HTR-8/SVneo (cell line): ENCODE measurements at places on chromosomes 5 and 9.

GRCh38 chr9:106283769-106284168, 579.2 kb upstream of the ZNF462 start:
- no peak for DNase-seq

- peak; percentile 5 for DNase-seq
Observed at GRCh38 chr9:41229408-41230401, 40.6 kb upstream of the ZNG1F start.

DNA sequence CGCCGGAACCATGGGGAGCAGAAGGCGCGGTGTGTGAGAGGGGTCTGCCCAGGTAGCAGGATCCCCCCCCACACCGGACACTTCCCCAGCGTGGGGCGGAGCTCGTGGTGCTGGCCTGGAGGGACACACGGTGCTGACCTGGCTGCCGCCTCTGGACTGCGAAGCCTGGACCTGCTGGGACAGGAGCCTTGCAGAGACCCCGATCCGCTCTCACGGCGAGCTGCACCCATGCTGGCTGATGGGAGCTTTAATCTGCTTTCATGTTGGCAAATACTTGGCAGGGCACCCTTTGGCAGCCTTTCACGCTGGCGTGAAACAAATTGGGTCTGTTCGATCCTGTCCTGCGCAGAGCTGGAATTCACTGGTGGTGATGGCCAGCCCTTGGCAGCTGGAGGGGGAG, 7.4 kb downstream of the NKD2 start:
- no peak for DNase-seq

DNA sequence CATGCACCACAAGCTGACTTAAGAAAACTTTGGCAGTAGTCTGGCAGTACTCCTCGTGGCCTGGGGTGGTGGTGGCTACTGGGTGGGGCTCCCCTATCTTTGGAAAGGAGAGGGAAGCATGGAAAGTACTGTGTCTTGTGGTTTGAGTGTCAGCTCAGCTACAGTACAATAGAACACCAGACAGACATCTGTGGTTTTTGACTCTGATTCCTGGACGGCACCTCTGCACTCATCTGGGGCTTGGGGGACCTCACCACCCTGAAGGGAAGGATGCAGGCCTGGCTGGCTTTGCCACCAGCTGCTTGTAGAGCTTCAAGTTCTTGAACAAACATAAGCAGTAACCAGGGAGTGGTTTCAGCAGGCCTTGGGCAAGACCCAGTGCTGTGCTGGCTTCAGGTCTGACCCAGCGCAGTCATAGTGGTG, 40.6 kb downstream of the TNFSF8 start:
- DNase-seq: no peak

- DNase-seq: no peak
Observed at GRCh38 chr9:87290241-87291052, 207.2 kb upstream of the DAPK1 start.

DNA sequence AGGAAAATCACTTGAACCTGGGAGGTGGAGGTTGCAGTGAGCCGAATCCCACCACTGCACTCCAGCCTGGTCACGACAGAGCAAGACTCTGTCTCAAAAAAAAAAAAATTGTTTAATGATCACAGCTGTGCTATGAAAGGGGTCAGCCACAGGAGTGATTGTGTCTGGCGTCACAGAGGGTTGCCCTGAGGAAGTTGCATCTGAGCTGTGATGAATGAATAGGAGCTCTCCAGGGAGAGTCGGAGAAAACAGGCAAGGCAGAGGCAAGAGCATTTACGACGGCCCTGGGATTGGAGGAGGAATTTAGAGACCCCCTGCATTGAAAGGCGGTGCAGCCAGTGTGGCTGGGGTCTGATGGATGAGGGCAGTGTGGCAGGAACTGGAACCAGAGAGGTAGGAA, 25.1 kb downstream of the NAIF1 start:
- no peak for DNase-seq

DNA sequence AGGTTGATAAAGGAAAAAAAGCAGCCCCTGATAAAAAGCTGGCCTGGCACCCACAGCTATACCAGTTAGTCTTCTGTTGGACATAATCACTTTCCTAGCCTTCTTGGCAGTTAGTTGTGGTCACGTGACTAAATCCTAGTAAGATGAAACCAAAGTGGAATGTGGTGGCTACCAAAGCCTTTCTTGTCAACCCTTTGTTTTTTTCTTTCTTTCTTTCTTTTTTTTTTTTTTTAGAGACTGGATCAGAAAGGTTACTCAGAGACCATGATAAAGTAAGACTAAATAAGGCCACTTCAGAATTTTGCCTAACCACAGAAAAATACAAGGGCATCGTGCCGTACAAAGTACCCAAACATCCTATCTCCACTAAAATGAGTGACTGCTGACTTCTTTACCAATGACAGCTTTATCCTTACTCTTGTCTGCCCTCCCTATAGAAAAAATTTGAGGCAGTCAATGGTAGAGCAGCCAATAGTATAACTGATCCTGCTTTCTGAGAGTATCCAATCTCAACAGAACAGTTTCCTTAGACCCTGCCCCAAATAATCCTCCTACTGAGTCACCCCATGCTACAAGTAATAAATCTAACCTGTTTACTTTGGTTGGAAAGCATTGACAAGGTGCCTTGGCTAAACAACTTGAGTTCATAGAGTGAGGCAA, 14.2 kb upstream of the KIF27 start:
- peak; percentile 42 for DNase-seq

DNA sequence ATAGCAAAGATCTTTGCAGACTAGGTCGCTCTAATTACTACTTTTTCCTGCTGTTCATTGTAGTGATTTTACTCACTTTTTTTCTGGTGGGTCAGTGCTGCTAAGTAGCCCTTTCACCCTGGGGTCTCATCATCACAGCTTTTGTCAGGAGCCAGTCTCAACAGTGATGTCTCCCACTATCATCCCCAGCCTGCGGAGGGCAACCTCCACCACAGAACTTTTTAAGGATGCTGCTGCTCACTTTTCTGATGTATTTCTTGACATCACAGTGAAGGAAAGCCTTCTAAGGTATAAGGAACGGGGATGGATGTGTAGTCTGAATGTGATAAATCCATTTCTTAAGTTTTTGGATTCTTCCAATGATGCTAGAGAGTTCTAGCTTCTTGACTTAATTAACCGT, 242.5 kb upstream of the RIOK2 start:
- DNase-seq: no peak

- DNase-seq: no peak
Observed at GRCh38 chr9:118009614-118010013, 305.4 kb downstream of the TLR4 start.

DNA sequence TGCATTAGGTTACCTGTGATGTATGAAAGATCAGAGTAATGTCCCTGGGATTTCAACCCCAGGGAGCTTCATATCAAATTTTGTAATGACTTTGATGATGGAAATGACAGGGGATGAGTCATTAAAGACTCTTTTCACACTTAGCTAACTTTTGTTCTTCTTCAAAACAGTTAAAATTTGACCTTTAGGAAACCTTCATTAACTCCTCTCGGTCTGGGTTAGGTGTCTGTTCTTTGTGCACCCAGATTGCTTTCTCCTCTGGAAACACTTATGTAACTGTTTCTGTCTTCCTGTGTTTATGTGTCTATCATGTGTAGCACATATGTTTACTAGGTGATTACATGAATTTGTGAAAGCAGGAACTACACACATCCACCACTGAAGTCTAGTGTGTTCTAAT, 1.6 kb downstream of the SRFBP1 start:
- no peak for DNase-seq

DNA sequence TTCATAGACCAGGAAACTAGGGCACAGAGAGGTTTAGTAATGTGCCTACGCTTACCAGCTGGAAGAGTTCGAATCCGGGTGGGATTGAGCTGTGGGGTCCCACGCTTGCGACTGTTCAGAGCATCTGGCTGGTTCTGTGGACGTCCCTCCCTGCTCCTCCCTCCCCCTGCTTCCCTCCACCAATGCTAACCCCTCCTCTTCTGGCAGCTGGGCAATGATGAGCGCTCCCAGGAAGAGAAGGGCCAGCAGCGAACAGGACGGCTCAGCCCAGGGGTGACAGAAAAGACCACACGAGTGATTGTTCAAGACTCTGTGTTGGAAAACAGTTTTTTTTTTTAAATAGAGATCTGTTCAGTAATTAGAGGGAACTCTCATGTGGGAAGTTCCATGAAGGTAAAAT, 6.9 kb downstream of the FAM163B start:
- no peak for DNase-seq

DNA sequence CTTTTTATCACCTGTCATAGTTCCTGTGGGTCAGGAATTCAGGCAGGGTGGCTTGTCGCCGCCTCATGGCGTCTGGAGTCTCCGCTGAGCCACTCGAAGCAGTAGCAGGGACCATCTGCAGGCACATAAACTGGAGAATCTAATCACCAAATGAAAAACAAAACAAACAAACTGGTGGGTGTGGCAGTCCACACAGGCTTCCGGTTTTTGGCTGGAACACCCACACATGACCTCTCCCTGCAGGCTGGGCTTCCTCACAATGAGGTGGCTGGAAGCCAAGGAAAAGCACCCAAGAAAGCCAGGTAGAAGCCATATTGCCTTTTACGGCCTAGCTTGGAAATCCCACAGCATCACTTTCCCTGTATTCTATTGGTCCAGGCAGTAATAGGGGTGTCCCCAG, 197.0 kb downstream of the SYK start:
- DNase-seq: no peak

DNA sequence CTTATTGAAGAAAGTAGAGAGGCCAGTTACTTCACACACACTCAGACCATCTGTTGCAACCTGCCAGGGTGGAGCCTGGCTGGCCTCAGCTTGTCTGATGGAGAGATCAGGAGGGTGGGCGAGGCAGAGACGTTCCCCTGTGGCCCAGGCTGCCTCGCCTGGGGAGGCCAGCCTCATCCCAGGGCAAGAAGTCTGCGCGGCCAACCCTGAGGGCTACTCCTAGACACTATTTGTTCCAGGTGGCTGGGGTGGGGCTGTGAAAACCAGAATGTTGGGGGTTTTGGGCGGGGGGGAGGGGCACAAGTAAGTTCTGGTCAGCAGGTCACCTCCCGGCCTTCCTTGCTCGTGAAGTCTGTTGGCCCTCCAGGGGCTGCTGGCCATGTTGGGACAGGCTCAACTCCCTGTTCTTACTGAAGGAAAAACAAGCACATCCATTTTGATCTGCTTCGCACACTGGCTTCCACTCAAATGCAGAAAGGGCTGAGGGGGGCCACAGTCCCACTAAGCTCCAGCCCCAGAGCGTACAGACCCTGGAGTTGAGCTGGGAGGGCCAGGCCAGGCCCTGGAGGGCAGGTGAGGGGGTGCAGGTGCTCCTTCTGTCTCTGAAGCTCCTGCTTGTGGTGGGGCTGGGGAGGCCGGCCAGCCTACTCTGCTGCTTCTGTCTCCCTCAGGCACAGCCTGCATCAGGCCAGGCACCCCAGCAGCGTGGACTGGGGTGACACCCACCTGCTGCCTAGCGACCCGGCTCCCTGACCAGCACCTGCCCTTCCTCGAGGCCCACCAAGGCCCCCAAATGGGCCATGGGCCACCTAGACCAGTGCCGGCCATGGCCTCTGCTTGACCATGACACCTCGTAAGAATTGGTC, 46.6 kb downstream of the SECISBP2 start:
- no peak for DNase-seq

- DNase-seq: no peak
Observed at GRCh38 chr9:105973951-105974351, 279.6 kb downstream of the TMEM38B start.

DNA sequence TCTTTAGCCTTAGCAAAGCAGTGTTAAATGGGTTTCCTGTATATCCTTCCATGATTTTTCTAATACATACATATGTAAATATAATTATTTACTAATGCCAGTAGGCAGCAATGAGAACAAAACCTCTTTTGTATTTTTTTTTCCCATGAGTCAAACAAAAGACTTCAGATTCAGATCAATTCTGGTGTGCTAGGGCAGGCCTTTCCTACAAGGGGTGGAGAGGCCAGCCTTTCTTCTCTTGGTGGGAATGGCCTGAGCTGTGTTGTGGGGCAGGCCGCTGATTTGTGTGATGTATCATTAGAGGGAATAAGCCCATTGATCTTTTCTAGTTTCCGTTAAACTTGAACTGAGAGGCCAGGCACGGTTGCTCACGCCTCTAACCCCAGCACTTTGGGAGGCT, 115.5 kb upstream of the DMRT1 start:
- DNase-seq: no peak

DNA sequence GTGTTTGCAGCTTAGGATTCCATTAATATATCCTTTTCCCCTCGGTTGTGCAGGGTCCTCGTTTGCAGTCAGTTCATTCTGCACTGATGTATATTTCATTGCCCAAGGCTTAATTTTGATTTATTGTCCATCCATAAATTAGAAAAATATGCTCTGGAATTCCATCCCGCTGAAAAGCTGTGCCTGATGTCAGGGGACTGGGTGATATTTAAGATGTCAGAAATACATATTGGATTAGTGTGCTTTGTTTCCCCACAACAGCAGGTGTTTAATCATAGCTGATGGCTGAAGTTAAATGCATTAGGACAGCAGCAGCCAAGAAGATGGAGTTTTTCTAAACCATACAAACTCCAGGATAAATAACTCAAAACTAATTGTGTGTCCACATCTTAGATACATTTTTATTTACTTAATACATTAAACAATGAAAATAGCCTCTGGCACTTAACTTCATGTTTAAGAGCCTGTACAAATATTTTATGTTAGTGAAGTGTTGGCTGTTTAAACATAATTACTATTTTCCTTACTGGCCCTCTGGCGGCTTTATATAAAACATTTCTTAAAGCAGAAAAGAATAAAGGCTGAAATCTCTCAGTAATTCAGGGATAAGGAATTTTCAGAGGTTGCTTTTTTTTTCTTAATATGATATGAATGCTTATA, 170.4 kb upstream of the TBCA start:
- peak; percentile 75 for DNase-seq

GRCh38 chr9:135504262-135505243, 4.1 kb downstream of the MRPS2 start:
- peak; percentile 60 for DNase-seq
